ENCODE measurements at places on chromosomes 16 and 17.
A peak's percentile ranks its signal among the peaks of the same experiment; 100 is the strongest.

- DNase-seq = no peak
Measured at GRCh38 chr17:4407216-4407615, 26.5 kb upstream of the SPNS3 start.

GRCh38 chr17:82865274-82865673, 25.5 kb upstream of the ZNF750 start:
- no peak for DNase-seq

DNA sequence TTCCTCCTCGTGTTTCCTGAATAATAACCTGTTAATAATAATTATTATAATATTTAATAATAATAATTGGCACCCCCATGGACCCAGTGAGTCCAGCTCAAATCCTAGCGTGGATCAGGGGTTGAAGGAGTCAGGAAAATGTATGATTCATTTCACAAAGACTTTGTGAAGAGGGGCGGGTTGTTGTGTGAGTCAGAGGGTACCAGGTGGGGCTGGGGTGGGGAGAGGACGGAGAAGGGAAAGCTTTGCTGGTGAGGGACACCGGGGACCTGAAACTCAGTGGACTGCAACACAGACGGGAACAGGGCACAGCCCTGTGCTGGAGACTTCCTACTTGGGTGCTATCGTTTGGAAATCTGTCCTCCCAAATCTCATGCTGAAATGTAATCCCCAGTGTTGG, 3.1 kb upstream of the ADORA2B start:
- DNase-seq = no peak

DNA sequence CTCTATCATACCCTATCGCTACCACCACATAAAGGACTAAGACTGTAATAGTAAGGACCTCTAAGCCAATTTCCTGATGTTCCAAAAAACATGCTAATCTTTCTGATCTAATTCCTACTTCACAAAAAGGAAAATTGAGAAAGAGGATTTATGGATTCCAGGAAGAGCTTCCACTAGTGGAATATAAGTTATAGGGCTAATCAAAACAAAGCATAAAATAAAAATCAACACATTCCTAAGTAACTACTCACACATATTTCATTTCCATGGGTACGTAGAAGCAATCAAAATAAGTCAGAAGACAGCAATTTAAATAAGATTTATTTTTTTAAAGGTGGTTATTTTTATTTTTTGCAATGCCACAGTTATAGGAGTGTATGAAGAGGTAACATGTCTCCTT, 12.4 kb downstream of the CCDC43 start:
- DNase-seq = no peak

GRCh38 chr17:44830359-44831288, 537 bp upstream of the GJC1 start:
- DNase-seq = peak; percentile 6

- DNase-seq = no peak
Measured at GRCh38 chr17:66677201-66677981, 157.5 kb upstream of the CACNG5 start.

DNA sequence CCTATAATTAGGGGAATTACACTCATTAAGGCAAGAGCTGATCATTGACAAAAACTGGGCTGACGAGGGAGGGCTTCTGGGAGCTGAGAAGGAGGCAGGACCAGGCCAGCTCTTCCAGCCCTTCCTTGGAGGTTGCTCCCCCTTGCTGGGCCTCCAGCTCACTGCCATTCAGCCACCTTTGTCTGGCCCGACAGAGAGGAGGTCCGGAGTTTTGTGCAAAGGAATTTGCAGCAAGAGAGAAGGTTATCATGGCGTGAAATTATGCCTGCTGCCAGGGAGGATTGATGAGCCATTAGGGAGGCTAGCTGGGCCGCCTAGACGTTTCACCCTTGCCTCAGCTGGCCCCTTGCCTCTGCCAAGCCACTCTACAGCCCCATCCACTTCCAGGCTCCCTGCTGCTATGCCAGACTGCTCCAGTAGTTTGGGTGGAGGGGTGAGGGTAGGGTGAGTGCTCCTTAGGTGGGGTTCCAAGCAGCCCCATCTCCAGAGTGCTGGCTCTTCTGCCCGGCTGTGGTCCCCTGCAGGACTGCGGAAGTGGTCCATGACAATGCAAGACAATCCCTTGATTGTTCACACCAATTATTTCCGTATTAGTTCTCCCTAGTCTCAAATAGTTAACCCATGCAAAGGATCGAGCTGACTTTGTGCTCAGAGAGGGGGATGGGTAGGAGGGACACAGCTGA, 17.1 kb upstream of the PHF12 start:
- no peak for DNase-seq

- no peak for DNase-seq
Measured at GRCh38 chr16:68275611-68276191, 11.4 kb downstream of the SLC7A6 start.

- no peak for DNase-seq
Measured at GRCh38 chr17:63309021-63309420, 137.1 kb downstream of the CYB561 start.

GRCh38 chr16:87929986-87930385, 6.3 kb downstream of the CA5A start:
- DNase-seq = no peak

GRCh38 chr16:15708096-15708495, 58.1 kb downstream of the NDE1 start:
- DNase-seq = no peak

DNA sequence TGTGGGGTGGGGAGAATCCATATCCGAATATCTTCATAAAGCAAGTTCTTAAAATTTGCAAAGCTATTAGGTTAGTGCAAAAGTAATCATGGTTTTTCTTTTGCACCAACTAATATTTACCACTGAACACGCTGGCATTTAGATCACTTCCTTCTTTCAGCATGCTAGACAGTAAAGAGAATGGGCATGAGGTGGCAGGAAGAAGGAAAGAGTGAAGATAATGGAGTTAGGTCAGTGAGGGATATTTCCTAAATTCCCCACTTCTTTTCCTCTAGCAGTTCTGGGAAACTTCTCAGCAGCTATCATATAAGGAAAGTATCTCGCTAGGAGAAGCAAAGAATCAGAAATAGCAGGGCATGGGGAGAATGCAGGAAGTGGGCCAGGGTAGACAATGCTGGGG, 39.0 kb downstream of the SLC6A4 start:
- no peak for DNase-seq

DNA sequence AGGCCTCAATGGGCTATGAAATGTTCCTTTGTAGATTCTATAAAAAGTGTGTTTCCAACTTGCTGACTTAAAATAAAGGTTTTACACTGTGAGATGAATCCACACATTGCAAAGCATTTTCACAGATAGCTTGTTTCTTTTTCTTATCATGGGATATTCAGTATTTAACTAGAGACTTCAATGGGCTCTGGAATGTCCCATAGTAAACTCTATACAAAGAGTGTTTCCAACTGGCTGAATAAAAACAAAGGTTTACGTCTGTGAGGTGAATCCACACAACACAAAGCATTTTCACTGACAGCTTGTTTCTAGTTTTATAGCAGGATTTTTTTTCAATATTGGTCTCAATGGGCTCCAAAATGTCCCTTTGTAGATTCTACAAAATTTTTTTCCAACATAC, 550.1 kb downstream of the KCNJ18 start:
- no peak for DNase-seq

DNA sequence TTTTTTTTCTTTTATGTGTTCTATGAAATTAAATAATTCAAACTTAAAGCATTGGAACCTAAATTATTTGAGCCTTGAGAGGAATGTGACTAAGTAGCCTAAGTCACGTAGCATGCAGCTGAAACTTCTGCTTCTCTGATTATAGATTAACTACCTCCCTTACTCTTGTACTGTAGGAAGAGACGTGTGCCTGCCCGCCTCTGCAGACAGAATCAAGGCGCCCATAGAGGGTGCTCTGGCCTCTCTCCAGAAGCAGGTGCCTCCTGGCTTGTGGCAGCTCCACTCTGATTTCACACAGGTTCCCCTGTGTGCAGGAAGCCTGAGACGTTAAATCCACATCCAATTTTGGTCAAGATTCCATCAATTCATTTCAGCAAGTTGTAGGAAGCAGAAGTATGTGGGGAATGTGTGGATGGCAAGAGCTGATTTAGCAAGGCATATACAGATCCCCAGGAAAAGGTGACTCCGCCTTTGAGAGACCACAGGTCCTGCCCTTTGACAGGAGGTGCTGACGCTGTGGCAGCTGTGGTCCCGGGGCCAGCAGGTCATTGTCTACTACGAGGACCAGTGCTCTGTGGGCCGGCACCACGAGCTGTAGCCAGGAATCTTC, 1418.8 kb downstream of the CDH11 start:
- no peak for DNase-seq

DNA sequence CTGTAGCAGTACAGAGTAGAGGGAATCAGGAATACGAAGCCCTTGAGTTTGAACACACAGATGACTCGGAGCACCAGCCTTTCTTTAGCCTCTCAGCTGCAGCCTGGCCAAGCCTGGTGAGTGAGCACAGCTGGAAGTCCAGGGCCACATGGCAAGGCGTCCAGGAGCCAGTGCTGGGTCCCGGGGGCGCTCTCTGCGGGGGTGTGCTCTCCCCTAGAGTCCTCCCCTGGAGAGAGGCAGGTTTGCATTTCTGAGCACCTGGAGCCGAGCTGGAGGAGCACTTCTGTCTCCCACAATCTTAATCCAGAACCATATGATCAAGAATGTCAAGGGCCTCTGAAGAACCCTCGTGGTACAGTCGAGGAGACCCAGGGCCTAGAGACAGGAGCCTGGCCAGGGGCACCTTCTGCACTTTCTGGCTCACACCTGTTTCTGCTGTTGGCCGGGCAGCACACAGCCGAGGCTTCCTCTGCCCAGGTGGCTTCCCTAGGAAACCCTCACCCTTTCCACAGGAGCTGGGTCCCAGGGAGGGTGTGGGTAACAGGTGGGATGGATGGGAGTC, 78.3 kb downstream of the PLD6 start:
- no peak for DNase-seq

DNA sequence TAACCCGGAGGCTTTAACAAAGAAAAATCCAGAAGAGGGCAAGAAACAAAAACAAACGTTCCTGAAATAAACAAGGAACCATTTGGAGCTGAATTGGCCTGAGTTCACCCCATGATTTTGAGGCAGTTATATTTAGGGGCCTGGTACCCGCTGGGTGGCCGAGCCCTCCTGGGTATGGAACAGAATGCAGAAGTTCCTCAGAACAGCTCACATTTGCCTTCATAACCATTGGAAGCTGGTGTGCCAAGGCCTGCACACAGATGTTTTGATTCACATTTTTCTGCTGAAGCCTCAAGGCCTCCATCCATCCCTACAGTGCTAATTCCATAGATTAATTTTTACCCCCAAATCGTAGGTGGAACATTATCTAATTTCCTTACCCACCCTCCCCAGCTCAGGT, 3.3 kb upstream of the ZFHX3 start:
- DNase-seq = no peak

DNA sequence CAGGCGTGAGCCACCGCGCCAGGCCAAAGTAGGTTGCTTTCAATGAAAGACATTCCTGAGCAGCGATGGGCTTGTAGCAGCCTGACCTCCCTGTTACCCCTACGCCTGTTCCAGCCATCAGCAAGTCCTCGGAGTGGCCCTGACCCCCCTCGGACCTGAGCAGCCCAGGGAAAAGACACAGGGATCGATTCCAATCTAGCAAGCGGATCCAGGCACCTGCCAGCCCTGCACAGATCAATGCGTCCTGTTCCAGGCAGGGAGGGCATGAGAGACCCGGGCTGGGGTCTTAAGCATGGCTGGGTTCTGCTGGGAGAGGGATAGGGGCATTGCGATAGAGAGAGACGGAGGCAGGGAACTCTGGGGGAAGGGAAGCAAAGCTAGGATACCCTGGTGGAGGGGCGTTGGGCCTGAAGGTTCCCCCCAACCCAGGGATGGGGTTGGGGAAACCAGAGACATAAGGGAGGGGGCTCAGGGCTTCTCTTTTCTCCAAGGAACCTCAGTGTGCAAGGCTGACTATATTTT, 21.9 kb downstream of the SRCIN1 start:
- DNase-seq = no peak

- DNase-seq = no peak
Measured at GRCh38 chr16:77877712-77878347, 89.5 kb downstream of the VAT1L start.

DNA sequence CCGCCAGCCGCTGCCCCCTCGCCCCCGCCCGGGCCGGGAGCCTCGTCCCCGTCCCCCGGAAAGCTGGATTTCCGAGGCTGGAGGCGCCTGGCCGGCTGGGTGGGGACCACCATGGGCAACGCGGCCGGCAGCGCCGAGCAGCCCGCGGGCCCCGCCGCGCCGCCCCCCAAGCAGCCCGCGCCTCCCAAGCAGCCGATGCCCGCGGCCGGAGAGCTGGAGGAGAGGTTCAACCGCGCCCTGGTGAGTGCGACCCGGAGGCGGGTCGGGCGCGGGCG, 266 bp downstream of the FMNL1 start:
- no peak for DNase-seq

All from activated T-cell treated with anti-CD3 and anti-CD28 coated beads for 48 hours (primary cell).